Daoy (cell line): ENCODE measurements at places on chromosomes 1 and 21.

GRCh38 chr1:47769295-47769694, 227.9 kb downstream of the TRABD2B start:
- no peak for DNase-seq

GRCh38 chr1:2597441-2598328, 11.1 kb downstream of the PRXL2B start:
- DNase-seq: no peak

GRCh38 chr1:160625725-160626498, 20.9 kb downstream of the SLAMF1 start:
- peak; percentile 46 for DNase-seq

DNA sequence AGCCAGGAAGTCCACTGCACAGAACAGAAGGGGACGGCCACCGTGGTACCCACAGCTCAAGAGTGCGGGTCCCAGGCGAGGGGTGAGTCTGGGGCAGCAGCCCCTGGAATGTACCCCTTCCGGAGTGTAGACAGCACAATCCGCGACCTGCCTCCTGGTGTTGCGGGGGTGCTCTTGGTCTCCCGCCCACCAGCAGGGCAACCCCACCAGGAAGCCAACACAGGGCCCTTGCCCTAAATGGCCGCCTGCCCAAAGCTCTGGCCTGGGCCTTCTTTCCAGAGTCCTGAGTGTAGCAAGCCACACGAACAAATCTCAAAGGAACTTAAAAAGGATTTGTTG, 1.1 kb upstream of the SLC19A1 start:
- peak; percentile 7 for DNase-seq

DNA sequence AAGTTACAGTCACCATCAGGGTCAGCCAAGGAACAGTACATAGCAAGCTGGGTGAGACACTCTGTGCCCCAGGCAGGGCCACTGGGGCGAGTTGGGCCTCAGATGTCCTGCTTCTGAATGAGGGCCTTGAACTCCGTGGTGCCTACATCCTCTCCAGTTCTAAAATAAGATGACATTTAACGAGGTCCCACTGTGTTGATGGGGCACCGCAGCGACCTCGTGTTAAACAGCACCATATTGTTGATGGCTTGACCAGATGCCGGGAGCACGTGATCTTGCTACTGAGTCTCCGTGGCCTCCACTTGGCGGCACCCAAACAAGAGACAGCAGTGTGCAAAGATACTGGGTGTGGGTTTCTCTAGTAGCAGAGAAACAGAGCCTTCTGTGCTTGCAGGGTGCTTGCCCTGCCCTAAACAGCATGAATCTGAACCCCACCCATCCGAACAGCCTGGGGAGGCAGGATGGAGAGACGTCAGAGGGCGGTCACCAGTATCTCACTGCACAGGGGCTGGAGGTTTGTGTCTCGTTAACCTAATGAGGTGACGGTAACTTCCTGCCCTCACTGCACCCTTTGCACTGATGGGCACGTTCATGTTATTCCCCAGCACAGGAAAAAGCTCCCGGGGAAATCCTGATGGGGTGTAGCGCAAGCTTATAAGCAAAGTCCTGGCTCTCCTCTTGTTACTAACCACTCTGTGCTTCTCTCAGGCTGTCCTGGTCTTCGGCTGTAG, 324.4 kb downstream of the AJAP1 start:
- no peak for DNase-seq

DNA sequence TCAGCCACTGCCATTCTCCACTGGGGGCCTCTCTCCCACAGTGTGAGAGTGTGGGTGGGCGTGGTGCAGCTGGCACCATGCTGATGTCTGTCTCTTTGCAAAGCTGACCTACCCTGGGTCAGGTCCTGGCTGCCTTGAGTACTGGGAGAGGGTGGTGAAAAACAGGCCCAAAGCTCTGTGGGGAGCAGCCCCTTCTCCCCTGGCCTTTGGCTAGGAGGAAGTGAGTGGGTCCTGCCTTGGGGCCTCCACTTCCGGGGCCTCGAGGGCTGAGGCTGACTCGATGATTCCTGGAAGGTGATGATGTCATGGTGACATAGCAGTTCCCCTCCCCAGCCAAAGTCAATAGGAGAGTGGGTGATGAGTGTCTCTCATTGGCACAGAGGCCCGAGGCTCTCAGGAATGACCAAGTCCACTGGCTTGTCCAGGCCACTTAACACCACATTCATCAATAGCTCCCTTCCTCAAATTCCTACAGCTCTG, 53.0 kb downstream of the IER5 start:
- DNase-seq: peak; percentile 74

GRCh38 chr1:17597651-17598050, 58.2 kb downstream of the ARHGEF10L start:
- DNase-seq: no peak

- no peak for DNase-seq
Measured at GRCh38 chr21:17441370-17441769, 71.5 kb upstream of the CXADR start.

DNA sequence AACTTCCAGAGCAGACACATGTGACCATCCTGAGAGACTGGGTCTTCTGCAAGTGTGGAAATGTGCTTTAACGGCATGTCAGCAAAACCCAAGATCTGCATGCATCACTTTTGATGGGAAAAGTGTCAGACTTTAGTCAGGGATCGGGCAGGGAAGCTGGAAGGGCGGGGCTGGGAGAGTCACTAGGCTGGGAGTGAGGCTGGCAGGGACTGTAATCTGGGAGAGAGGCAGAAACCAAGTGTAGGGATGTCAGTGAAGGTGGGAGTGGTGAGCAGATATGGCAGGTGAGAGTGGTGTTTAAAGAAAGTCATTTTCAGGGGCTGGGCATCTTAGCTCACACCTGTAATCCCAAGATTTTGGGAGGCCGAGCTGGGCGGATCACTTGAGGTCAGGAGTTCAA, 11.3 kb downstream of the CDA start:
- DNase-seq: peak; percentile 47
